Dermis lymphatic vessel endothelial cell (primary cell): ENCODE measurements at places on chromosomes 3 and 15. TPM values are rescaled to one million over a fixed set of nuclear protein-coding genes. Genes with fewer than 3 reads are reported as not detected.

Gene SERPINI2
- not detected in 2 replicates for total RNA-seq

Gene MYNN
- 20.5 and 28.4 TPM in 2 replicates for total RNA-seq

Gene FETUB
- not detected in 2 replicates for total RNA-seq

Gene FBXO40
- not detected in 2 replicates for total RNA-seq

Gene CCNB2
- total RNA-seq = 6.8 and 9.1 TPM in 2 replicates

Gene CYP1A1
- 47.1 and 65.0 TPM in 2 replicates for total RNA-seq

Gene GOLGA8A
- 7.3 and 8.0 TPM in 2 replicates for total RNA-seq

Gene PLSCR5
- total RNA-seq = not detected in 2 replicates

Gene C3orf85
- total RNA-seq = not detected in 2 replicates

Gene PPP1R14D
- total RNA-seq = not detected in 2 replicates

Gene TMEM266
- not detected in 2 replicates for total RNA-seq

Gene ANKUB1
- not detected in 2 replicates for total RNA-seq

Gene KLF15
- 4.3 and 10.7 TPM in 2 replicates for total RNA-seq

Gene EAF2
- total RNA-seq = 0.26 and 0.33 TPM in 2 replicates

Gene LSMEM2
- total RNA-seq = not detected in 2 replicates

Gene FHIT
- total RNA-seq = 0.26 and 0.76 TPM in 2 replicates

Gene C3orf22
- not detected in 2 replicates for total RNA-seq

Gene SUCLG2
- total RNA-seq = 29.4 and 37.4 TPM in 2 replicates

Gene CCR9
- not detected in 2 replicates for total RNA-seq

Gene TP53BP1
- total RNA-seq = 48.9 and 64.7 TPM in 2 replicates

Gene DLL4
- 84.2 and 99.3 TPM in 2 replicates for total RNA-seq

Gene ZNF662
- total RNA-seq = 0.33 and 2.1 TPM in 2 replicates

Gene SGO1
- 1.2 TPM in 2 replicates for total RNA-seq

Gene AGBL1
- total RNA-seq = not detected in 2 replicates
